ENCODE measurements at places on chromosomes 7 and 10.

DNA sequence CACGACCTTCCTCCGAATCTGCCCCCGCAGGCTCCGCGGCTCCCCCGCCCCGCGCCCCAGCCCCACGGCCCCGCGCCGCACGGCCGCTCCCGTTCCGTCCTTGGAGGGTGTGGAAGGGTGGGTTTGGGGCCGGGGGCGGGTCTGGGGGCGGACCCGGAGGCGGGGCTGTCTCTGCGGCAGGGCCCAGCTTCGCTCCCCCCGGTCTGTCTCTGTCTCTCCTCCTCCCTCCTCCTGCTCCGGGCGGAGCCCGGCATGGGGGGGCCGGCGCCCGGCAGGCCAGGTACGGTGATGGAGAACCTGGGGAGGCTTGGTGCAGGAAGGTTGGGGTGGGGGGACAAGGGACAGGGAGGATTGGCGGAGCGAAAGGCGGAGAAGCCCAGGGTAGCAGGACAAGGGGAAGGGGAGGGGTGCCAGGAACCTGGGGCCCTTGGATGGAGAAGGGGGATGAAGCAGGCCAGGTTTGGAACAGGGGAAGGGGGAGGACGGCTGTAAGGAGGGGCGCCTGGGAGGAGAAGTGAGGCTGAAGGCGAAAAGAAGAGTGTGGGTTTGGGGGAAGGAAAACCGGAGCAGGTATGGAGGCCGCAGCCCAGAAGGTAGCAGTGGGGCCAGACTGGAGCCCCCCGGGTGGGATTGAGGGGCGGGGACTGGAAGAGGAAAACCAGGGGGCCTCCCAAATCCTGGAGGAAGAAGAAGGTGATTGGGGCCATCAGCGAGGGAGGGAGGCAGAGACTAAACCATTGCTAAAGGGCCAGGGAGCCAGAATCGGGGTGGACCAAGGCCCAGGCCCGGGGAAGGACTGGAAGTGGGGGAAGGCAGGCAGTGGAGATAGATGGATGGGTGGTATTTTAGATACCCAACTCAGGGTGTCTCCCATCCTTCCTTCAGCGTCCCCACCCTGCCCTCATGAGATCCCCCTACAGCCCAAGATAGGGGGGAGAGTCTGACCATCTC is at the start of gene NYAP1:
Gene NYAP1 (plus strand): TSS at position 206 of the 951 bp plus-strand sequence. CDS start 1,385 bp downstream, outside the sequence.
- no peak for DNase-seq

- no peak for DNase-seq
Observed at GRCh38 chr10:87618566-87619423, 40.9 kb upstream of the PAPSS2 start.

DNA sequence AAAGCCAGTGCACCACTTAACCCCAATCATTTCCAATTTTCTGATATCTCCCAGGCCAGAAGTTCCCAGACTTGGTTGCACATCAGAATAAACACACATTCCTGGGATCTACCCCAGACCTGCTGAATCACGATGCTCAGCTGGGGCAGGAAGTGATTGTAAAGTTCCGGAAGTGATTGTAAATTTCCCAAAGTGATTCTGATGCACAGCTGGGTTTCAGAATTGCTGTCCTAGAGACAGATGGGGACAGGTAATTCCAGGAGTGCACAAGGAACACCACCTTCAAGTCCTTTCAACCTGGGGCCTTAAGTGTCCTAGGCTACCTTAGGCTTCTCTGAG is 104.2 kb upstream of the EEPD1 start:
- DNase-seq, result no peak

GRCh38 chr7:140421521-140421920 is 17.7 kb downstream of the RAB19 start:
- DNase-seq, result no peak
